ENCODE measurements at places on chromosomes 1 and 21.

- no peak for DNase-seq
Measured at GRCh38 chr1:18945401-18945849, 11.1 kb downstream of the IFFO2 start.

DNA sequence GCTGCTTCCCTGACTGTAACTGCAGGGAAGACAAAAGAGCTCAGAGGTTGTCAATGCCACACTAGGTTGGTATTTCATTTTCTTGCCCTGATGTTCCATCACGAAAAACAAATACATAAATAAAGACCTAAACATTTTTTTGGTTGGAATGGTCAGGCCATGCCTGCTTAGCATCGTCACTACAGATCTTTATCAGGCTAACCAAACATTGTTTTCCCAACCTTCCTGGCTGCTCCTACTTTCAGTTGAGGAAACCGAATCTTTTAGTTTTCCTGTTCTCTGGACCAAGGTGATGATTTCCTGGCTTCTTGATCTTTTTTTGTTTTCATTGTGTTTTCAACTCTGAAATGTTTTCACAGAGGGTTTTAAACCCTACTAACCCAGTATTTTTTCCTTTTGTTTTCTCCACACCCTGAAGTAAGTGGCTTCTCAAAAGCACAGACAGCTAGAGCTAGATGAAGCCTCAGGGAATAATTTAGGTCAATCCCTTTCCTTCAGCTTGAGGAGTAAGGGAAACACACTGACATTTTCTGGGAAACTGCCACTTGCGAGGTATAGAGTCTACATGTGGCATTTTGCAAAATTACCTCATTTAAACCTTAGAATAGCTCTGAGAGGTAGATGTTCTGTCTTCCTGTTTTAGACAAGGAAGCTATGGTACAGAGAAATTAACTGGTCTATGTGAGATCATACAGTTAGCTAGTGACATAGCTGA lies 67.2 kb upstream of the CNN3 start:
- DNase-seq = no peak

- DNase-seq = no peak
Measured at GRCh38 chr1:90761781-90762589, 44.9 kb upstream of the BARHL2 start.

- no peak for DNase-seq
Measured at GRCh38 chr1:108209456-108210108, 9.4 kb upstream of the SLC25A24 start.

GRCh38 chr1:160093069-160093395 lies 5.4 kb downstream of the IGSF8 start:
- no peak for DNase-seq

DNA sequence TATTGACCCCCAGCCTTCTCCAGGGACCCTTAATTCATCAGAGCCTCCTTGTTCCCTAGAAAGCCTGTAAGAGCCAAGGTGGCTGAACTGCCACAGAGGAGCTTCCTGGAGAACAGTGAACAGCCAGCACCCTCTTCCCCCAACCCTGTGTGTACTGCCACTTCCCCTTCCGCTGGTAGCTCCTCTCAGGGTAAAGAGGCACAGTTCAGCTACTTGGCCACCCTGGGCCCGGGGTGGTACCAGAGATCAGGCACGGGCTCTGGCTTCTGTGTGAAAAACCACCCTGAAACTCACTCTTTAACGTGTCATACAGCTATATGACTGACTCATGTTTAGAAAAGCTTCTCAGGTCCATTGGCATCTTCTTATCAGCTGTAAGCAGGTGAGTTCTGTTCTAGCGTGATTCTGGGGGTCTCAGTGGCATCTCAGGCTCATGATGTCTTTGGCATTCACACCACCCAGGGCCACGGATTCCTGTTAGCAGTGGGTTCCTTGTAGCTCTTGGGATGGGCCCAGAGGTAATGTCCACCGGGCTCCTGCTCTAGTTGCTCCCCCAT lies 22.4 kb downstream of the ARMH1 start:
- peak; percentile 30 for DNase-seq

- DNase-seq = no peak
Measured at GRCh38 chr1:94045465-94046056, 75.4 kb downstream of the ABCA4 start.

DNA sequence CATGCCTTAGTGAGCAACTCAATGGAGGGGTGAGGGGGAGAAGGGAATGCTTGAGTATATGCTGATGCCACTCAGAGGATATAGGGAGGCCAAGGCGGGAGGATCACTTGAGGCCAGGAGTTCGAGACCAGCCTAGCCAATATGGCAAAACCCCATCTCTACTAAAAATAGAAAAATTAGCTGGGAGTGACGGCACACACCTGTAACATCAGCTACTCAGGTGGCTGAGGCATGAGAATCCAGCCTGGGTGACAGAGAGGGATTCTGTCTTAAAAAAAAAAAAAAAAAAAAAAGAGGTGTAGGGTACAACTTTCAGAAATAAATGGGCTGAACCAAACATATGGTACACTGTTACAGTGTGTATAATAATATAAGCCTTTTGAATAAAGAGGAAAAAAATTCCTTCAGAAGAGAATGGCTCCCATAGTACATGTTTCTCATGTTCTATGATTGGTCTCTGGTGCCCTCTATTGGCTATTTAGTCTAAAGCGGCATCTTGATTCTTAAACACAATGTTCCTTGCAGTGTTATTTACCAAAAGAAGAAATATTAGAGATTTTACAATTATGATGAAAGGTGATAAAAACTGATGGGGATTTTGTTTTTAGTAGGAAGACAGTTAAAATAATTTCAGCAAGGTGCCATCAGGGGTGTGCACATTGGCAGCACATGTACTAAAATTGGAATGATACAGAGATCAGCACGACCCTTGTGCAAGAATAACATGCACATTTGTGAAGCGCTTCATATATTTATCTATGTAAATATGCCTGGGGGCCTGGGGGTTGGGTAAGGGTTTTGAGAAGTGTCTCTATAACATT lies 109.8 kb downstream of the PATJ start:
- DNase-seq = no peak

- no peak for DNase-seq
Measured at GRCh38 chr1:198548890-198549289, 8.4 kb upstream of the ATP6V1G3 start.

DNA sequence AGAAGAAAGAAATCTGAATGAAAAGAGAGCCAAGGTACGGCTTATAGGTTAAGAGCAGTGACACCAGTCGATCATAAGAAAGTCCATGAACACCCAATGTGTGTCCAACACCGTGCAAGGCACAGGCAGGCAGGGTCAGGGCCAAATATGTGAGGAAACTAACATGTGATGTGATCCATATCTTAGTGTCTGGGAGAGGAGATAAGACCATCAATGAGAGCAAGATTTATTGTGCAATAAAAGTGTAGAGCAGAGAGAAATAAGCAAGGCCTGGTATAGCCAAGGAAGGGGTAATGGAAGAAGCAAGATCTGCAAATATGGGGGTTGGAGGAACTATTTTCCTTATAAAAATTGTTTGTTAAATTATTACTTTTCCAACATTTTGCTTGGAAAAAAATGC lies 198.8 kb downstream of the CRB1 start:
- no peak for DNase-seq

DNA sequence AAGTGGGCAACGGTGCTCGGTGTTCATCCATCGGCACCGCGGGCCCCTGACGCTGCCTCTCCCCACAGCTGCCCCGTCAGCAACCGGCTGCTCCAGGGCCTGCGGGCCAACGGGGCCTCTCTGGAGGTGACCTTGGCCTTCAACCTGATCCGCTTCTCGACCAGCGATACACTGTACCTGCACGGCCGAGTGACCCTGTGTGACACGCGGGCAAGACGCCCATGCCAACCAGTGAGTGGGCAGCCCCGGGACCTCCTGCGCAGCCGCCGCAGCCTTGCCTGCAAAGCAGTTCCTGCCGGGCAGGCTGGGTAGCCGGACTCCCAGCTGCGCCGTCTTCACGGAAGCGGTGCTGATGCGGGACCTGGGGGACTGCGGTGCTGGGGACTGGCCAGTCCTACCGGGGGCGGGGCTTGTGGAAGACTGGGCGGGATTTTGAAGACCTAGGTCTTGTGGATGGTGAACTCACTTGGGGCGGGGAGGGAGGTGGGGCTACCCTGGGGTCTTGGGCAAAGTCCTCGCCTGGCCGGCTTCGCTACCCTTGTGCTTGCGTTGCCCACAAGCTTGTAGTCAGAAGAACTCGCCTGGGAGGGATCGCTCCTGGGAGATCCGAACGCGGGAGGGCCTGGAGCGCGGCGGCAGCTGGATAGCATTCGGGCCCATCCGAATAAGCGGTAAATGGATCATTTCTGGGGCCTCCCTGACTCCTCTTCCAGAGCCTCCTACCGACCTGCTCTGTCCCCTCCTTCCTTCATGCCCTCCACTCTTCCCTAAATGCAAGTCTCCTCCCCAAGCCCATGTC lies 8.8 kb upstream of the CEP85 start:
- DNase-seq = peak; percentile 32

GRCh38 chr1:164703463-164703862 lies 144.5 kb downstream of the PBX1 start:
- no peak for DNase-seq

- DNase-seq = no peak
Measured at GRCh38 chr1:34478515-34479076, 276.3 kb upstream of the GJB5 start.

- no peak for DNase-seq
Measured at GRCh38 chr1:39326836-39327235, 122.3 kb downstream of the MACF1 start.

DNA sequence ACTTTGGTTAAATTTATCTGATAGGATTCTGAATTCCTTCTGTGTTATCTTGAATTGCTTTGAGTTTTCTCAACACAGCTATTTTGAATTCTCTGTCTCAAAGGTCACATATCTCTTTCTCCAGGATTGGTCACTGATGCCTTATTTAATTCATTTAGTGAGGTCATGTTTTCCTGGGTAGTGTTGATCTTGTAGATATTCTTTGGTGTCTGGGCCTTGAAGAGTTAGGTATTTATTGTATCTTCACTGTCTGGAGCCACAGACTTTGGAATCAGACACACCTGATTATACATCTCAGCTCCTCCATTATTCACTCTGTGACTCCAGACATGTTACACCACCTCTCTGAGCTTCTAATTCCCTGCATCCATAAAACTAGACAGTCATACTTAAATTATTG lies 34.2 kb upstream of the ETS2 start:
- DNase-seq = no peak

DNA sequence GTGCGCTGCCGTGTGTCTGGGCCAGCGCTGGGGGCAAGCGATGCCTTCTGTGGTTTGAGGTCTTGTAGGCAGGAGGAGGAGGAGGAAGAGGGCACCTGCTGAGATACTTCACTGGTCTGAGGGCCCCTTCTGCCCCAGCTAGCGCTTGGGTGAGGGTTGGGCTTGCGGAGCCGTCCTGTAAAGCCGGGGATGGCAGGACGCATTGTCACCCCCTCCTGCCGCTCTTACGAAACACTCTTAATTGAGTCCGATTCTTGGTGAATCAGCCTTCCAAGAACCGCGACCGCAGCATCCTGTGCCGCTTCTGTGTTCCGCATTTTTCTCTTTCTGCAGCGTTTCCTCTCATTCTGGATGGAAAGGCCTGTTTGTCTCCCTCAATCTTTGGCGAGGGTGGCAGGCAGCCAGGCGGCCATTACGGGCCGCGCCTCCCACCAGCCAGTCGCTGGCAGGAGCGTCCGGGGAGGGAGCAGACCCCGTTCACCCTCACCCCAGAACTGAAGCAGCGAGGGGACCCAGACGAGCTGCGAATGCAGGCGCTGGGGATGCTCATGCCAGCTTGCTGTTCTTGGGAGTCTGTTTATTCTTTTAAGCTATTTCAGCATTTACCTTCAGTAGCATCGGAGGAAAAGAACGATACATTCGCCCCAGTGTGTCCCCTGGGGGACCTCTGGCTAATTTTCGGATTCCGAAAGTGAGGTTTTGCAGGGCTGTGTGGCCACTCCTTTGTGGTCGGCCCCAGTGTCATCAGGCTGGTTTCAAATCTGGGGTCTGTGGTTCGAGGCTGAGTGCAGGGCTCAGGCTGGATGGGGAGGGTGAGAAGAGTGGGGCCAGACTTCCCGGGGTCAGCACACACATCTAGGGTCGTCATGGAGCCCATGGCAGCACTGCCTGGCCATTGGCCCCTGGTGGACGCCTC lies 62.7 kb downstream of the SKI start:
- DNase-seq = peak; percentile 62

DNA sequence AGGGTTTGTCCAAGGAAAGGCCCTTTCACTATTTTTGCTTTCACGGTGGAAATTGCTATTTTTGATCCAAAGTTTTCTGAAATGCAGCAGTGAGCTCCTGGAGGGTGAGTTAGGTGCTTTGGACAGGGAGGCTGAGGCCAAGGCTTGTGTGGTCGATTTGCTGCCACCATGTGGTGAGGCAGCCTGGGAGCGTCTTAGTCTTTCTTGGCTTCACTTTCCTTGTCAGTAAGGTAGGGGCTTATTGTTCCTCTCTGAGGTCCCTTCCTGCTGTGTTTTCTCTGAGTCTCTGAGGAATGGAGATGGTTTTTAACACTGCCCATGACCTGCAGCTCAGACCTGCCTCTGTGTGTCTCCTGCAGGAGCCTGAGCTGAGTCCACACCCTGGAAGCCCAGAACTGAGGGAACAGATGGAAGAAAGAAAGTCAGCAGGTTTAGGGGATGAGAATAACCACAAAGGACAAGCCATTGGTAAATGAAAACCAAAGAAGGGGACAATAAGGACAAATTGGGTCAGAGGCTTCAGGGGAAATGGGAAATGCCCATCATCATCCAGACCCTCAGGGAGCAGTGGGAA lies 20.1 kb upstream of the S100A10 start:
- DNase-seq = no peak

- no peak for DNase-seq
Measured at GRCh38 chr1:214551436-214552173, at the start of gene PTPN14. Gene PTPN14 (minus strand): TSS chr1:214551602. CDS start chr1:214464803, 86,799 bp downstream.

DNA sequence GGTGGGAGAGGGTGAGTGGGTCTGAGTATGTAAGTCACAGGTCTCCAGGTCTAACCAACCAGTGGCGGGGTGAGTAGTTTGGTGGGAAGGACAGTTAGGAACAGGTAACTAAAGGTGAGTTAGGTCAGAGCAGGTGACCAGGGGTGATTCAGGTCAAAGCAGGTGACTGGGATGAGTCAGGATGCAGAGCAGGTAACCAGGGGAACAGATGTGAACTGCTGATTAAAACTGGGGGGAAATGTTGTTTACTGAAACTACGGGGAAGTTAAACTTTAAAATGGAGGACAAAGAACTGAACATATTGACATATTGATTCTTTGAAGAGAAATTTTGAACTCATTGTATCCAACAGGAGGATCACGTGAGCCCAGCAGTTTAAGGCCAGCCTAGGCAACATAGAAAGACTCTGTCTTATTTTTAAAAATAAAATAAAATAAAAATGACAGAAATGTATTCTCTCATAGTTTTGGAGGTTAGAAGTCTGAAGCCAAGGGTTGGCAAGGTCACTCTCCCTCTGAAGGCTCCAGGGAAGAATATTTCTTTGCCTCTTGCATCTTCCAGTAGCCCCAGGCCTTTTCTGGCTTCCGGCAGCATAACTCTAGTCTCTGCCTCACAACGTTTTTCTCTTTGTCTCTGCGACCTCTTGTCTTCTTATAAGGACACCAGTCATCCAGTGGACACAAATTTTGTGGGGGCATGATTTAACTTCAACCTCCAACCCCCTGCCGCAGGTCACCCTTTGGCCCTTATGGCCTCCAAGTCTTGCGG lies 64.3 kb upstream of the TINAGL1 start:
- DNase-seq = no peak

GRCh38 chr1:18547460-18547859 lies 66.7 kb downstream of the KLHDC7A start:
- DNase-seq = no peak

- no peak for DNase-seq
Measured at GRCh38 chr1:13701271-13701640, 1.3 kb downstream of the PRDM2 start.

GRCh38 chr1:212670882-212671281 lies 28.8 kb downstream of the BATF3 start:
- no peak for DNase-seq

GRCh38 chr1:205856433-205856832 lies 6.5 kb upstream of the PM20D1 start:
- DNase-seq = no peak

- no peak for DNase-seq
Measured at GRCh38 chr1:29162476-29163138, 19.1 kb downstream of the SRSF4 start.

All from activated B cell treated with CpG ODN at 0.5 μM for 24 hours (primary cell).